Adrenal gland (tissue), 19 donors: ENCODE measurements at places on chromosomes 6 and 20.

- no peak overlapping the region for H3K4me3 ChIP-seq
- no peaks in the 10 kb centered on the region for H3K4me1 ChIP-seq
- DNase-seq: no peak
- no peaks in the 10 kb centered on the region for H3K36me3 ChIP-seq
Measured at GRCh38 chr6:5986861-5987260, 19.9 kb downstream of the NRN1 start.

GRCh38 chr20:42441864-42442331 lies 747.8 kb downstream of the PTPRT start:
- no peak overlapping the region for H3K27ac ChIP-seq
- H3K36me3 ChIP-seq: no peaks in the 10 kb centered on the region
- no peaks in the 10 kb centered on the region for H3K27me3 ChIP-seq
- DNase-seq: no peak
- no peak overlapping the region for H3K4me3 ChIP-seq

- no peak overlapping the region for H3K4me3 ChIP-seq
- H3K27me3 ChIP-seq: no peaks in the 10 kb centered on the region
Measured at GRCh38 chr6:121760745-121761144, 325.3 kb downstream of the GJA1 start.

DNA sequence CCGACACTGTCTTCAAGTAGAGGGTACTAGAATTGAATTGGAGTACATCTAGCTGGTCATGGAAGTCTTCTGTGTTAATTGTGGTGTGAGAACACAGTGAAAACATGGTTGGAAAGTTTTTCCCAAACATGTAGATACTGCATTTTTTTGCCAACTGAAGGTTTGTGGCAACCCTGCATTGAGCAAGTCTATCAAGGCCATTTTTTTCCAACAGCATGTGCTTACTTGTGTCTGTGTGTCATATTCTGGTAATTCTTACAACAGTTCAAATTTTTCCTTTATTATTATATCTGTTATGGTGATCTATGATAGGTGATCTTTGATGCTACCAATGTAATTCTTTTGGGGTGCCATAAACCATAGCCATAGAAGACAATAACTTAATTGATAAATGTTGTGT lies 147.0 kb downstream of the MYB start:
- no peaks in the 10 kb centered on the region for H3K4me1 ChIP-seq
- peak; percentile 63 for DNase-seq
- H3K36me3 ChIP-seq: no peaks in the 10 kb centered on the region
- peak overlapping the region; percentile 73 for H3K27ac ChIP-seq
- no peaks in the 10 kb centered on the region for H3K27me3 ChIP-seq

- peak; percentile 14 for DNase-seq
- H3K4me3 ChIP-seq: no peak overlapping the region
- no peaks in the 10 kb centered on the region for H3K36me3 ChIP-seq
- H3K27ac ChIP-seq: no peak overlapping the region
- H3K27me3 ChIP-seq: no peaks in the 10 kb centered on the region
Measured at GRCh38 chr20:24746351-24746685, 202.8 kb upstream of the CST7 start.

- no peak overlapping the region for H3K4me3 ChIP-seq
- H3K27me3 ChIP-seq: no peaks in the 10 kb centered on the region
- peaks cover 52% of the 10 kb centered on the region for H3K36me3 ChIP-seq
Measured at GRCh38 chr6:33772082-33772830, 16.7 kb downstream of the LEMD2 start.

DNA sequence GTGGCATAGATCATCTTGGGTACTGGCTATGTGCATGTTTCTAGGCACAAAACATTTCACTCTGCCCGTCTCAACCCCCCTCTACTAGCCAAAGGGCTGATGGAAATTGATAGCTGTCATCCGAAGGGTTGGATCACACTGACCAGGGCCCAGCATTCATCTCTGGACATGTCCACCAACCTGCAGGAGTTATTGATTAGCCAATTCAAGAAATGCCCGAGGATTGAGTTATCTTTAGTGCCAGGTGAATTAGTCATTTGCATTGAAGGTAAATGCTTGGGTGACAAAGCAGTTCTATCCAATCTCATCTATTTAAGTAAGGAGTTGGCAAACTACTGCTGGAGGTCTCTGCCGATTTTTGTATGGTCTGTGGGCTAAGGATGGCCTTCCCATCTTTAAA lies 80.1 kb downstream of the CD164 start:
- no peak for DNase-seq
- no peak overlapping the region for H3K27ac ChIP-seq
- H3K36me3 ChIP-seq: no peaks in the 10 kb centered on the region
- H3K4me1 ChIP-seq: peaks cover 11% of the 10 kb centered on the region

DNA sequence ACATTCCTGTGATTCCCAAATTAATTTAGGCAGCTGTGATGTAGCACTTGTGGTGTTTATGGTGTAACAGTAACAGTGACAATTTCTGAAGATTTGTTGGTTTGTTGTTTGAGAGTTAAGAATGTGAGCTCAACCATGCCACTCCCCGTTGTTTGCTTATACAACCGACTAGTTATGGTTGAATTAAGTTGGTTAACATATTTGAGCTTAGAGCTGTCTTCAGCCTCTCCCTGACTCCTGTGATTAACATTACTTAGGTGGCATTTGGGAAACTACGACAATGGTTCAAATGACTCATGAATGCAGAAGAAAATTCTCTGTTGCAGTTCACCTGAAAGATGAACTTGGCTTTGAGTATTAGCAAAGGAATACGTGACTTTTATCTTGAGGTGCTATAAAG lies 35.9 kb upstream of the PRL start:
- H3K27me3 ChIP-seq: no peaks in the 10 kb centered on the region
- no peaks in the 10 kb centered on the region for H3K4me1 ChIP-seq
- no peak for DNase-seq
- H3K27ac ChIP-seq: no peak overlapping the region
- no peak overlapping the region for H3K4me3 ChIP-seq

DNA sequence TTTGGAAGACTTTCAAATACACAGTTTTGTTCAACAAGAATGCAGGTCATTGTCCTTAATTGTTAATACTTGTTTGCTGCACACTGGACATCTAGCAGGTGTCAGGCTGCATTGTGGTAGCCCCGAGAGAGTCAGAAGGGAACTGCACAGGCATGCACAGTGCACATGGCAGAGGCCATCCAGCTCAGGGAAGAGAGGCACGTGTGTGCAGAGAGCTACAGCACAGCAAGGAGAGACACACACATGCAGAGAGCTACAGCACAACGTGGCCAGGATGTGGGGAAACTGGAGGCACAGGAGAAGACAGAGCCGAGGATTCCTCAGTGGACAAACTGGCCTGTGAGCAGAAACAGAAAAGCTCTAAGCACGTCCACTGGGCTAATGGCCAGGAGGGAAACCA lies 272.0 kb downstream of the SMOC2 start:
- peaks cover 3% of the 10 kb centered on the region for H3K27me3 ChIP-seq
- DNase-seq: no peak
- no peak overlapping the region for H3K27ac ChIP-seq
- no peaks in the 10 kb centered on the region for H3K4me1 ChIP-seq
- no peak overlapping the region for H3K4me3 ChIP-seq
- H3K36me3 ChIP-seq: no peaks in the 10 kb centered on the region

- H3K27ac ChIP-seq: no peak overlapping the region
- no peak overlapping the region for H3K4me3 ChIP-seq
- no peaks in the 10 kb centered on the region for H3K36me3 ChIP-seq
Measured at GRCh38 chr6:6984585-6985366, 123.0 kb upstream of the RREB1 start.

GRCh38 chr20:45905505-45906079 lies 6.4 kb downstream of the PLTP start:
- peak overlapping the region; percentile 80 for H3K27ac ChIP-seq
- DNase-seq: peak; percentile 81
- H3K36me3 ChIP-seq: peaks cover 74% of the 10 kb centered on the region
- H3K27me3 ChIP-seq: no peaks in the 10 kb centered on the region
- H3K4me1 ChIP-seq: peaks cover 8% of the 10 kb centered on the region
- H3K4me3 ChIP-seq: no peak overlapping the region

- H3K36me3 ChIP-seq: no peaks in the 10 kb centered on the region
- H3K4me3 ChIP-seq: no peak overlapping the region
- peaks cover 19% of the 10 kb centered on the region for H3K4me1 ChIP-seq
- no peak overlapping the region for H3K27ac ChIP-seq
Measured at GRCh38 chr20:1323830-1324597, 4.9 kb downstream of the SDCBP2 start.

DNA sequence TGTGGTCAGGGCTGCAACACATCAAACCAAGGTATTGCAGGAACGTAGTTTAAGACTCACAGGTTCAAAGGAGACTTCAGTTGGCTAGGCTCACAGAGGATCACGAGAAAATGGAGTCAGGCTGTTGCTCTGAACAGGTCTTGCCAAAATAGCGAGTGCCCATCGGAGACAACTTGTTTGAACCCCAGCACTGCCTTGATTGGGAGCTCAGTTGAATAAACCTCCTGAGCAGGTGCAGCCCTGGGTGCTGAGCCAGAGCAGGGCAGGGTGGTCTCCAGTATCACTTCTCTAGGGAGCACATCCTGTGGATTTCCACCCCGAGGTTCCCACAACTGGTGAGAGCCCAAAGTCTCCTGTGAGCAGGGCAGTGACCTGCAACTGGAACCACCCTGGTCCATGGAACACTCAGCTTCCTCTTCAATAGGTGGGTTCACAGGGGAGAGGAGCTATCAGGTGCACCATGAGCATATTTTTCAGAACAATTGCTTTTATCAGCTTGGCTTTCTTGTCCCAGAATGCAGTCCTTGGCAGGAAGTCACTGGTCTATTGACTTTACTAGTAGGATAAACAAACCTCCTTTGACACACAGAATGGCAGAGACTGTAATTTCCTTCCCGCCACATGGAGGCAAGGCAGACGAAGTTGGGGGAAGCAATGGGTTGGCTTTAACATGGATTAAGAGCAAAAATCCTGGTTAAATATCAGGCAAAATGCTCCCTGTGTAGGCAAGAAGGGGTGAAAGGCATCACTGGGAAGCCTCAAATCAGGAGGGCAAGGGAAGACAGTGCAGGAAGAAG lies 267.7 kb upstream of the FOXQ1 start:
- no peaks in the 10 kb centered on the region for H3K36me3 ChIP-seq
- DNase-seq: no peak
- H3K4me1 ChIP-seq: no peaks in the 10 kb centered on the region
- H3K27me3 ChIP-seq: peaks cover 3% of the 10 kb centered on the region

DNA sequence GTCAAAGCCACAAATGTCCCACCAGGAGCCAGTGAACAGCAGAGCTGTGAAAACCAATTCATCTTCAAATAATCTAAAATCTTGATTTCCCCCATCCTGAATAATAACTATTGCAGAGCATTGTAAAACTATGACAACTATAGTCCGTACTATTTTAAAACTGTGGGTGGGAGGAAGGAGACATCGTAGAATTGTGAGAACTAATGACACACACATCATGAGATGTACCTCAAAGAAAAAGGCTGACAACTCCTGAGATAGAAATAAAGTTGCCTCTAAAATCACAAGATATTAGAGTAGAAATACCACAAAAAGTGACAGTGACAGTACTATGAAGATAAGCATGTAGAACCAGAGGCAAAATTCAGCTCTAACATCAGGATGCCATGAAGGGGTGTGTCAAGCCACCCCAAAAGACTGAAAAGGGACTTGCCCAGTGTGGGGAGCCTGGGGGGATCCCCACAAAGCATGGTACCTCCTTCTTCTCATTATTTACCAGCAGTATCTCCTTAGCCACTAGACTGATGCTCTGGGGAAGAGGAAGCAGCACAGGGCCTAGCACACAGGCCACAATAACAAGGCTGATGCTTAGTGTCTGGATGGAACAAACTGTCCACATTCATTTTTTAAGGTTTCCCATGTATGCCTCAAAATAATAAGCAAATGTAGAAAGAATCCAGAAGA lies 13.4 kb downstream of the NAPB start:
- peaks cover 50% of the 10 kb centered on the region for H3K4me1 ChIP-seq
- H3K27me3 ChIP-seq: no peaks in the 10 kb centered on the region
- no peak overlapping the region for H3K27ac ChIP-seq
- H3K36me3 ChIP-seq: no peaks in the 10 kb centered on the region
- DNase-seq: no peak
